IPS DF 19.7 (cell line): ENCODE measurements at places on chromosomes 6 and 20.

DNA sequence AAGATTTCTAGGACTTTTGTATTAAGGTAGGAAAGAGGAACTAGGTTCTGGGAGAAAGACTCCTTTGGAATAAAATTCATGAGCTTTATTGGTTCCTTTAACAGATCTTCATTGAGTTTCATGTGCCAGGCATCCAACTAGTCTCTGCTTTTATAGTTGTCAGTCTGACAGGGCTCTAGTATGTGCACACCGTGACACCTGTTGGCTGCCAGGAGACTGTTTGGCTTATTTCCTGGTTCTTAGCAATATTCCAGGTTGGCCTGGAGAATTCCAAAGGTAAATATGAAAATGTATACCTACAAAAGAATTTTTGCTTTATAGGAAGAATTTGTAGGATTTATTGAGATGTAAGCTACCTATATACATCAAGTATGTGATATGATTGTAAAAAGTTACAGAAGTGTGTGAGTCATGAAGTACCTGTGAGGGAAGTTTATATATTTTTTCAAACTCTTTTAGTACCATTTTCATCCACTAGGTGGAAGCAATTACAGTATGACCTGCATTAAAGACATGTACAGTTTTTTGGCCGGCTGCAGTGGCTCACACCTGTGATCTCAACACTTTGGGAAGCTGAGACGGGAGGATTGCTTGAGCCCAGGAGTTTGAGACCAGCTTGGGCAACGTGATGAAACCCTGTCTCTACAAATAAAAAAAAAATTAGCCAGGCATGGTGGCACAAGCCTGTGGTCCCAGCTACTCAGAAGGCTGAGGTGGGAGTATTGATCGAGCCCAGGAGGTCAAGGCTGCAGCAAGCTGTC, 35.2 kb downstream of the NDUFAF5 start:
- no peak for DNase-seq

DNA sequence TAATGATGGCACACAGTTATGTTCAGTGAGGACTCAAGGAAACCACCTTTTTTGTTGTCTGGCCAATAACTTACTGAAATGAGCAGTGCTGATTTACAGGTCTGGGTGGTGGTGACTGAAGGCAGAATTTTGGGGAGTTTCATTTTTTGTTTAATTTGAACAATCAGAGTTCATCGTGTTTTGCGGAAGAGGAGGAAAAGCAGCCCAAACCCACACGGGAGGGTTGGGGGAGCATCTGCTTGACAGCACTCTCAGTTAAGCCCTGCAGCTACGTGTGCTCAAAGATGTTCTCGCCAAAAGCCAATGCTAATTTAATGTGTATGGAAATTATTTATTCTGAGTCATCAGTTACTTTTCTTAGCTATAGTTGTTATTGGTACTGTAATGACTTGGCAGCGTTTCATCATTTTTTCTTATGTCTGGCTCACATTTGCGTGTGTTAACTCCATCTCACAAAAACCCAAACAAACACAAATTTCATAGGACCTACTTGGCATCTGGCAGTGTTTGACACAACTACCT, 89.2 kb downstream of the UST start:
- DNase-seq: no peak

DNA sequence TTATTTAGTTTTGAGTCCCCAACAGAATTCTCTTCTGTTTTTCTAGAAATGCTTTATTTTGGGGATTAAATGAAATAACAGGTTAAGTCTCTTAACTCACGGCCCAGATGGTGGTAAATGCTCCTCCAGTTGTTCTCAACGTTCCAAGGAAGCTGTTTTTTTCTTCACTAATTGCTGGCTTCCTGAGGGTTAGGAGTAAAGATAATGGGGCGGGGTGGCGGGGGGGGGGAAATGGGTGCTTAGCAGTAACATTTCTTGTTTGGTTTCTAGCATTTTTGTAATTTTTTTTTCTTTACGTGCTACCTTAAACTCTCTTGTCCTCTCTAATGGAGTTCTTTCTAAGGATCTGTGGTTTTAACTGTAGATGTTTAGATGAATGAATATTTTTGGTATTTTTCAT, 2.2 kb downstream of the SRSF3 start:
- DNase-seq: no peak

- no peak for DNase-seq
Observed at GRCh38 chr20:4490606-4491280, 231.0 kb upstream of the PRND start.

DNA sequence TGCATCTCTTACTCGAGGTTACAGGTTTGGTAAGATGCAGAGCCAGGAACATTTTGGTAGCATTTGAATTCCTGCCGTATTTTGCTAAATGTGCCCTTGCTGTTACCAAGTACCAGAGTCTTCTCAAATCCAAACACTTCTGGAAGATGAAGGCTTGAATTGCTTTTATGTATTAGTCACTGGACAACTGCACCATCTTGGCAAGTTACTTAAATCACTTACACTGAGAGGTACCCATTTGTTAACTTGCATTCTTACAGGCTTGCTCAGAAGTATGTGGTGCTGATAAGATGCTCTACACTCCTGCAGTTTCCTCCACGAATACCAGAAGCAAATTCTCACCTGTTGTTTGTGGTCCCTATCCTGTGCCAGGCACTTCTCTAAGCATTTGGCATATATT, 12.7 kb downstream of the IL22RA2 start:
- DNase-seq: no peak

DNA sequence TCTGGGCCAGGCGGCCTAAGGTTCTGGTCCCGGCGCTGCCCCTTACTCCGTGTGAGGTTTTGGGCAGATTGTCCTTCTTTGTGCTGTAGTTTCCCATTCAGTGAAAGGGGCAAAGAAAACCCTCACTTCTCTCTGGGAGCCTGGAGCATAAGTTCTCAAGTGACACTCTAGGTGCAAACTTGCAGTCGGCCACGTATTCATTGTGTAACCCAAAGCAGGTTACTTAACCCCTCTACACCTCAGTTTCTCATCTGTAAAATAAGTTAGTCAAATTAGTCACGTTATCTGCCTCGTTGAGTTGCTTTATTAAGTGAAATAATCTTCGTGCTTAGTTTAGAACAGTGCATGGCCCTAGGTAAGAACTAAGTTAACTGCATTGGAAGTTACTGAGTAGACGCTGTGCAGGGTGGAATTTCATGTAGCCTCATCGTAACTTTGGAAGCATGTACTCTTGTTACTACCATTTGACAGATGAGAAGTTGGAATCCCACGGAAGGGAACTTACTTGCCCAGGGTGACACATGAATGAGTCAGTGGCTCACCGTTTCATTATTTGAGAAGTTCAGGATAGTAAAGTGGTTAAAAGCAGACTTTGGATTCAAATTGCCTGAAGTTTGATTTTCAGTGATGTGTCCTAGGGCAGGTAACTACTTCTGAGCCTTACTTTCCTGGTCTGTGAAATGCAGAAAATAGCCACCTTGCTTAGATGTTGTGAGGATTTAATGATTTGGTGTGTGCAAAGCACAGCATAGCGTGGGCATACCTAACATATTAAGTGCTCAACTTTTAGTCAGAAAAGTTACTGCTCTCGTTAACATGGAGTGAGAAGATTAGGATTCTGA, 556 bp upstream of the MROH8 start:
- no peak for DNase-seq

GRCh38 chr6:128316258-128316929, 204.0 kb downstream of the PTPRK start:
- no peak for DNase-seq

- DNase-seq: no peak
Observed at GRCh38 chr6:108535114-108535742, 25.5 kb upstream of the FOXO3 start.

DNA sequence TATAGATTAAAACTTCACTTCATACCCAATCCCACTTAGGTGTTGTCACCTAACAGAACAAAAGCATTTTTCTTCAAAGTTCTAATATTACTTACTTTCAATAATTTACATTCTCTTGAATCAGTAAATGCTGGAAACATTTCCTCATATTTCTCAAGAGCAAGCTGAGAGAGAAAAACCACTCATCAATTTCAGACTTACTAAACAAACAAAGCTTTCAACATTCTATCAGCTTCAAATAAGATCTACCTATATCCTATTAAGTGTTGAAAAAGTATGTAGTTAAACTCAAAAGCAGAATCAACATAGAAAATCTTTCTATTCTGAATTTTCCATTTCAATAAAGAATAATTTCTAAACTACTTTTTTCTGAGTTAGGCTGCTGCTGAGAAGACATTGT, 17.8 kb downstream of the GZF1 start:
- no peak for DNase-seq

DNA sequence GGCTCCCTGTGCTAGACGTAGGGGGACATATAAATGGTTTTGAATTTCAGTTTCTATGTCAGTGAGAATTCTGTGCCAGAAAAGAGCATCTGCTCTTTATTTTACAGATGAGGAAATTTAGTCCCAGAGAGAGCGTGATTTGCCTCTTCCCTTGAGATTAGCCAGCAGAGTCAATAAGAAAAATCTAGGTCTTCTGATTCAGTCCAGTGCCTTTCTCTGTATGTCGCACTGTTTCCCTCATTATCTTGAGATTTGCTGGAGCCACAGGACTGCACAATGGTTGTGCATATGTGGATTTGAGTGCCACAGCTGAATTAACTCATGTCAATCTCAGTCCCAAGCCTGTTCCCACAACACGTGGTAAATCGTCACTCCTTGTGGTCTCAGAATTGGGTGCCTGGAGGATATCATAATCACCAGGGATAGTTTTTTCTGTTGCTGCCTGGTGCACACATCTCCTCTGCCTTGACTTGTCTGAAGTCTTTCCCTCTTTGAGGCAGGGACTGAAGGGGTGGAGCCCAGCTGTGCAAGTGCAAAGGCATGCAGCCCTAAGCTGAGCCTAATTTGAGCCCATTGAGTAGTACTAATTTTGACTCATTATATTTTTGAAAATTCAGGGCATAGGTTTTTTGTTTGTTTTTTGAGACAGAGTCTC, 276.7 kb downstream of the SOX4 start:
- no peak for DNase-seq

GRCh38 chr6:43295456-43295855, 2.6 kb upstream of the SLC22A7 start:
- DNase-seq: no peak

GRCh38 chr20:1232286-1233111, 6.7 kb downstream of the RAD21L1 start:
- DNase-seq: no peak

GRCh38 chr20:32438331-32438858, 80.3 kb downstream of the ASXL1 start:
- DNase-seq: no peak

GRCh38 chr20:16314748-16315159, 258.5 kb downstream of the KIF16B start:
- DNase-seq: no peak

- no peak for DNase-seq
Observed at GRCh38 chr6:122020588-122021264, 378.7 kb upstream of the HSF2 start.

GRCh38 chr6:168170841-168171601, 92.0 kb upstream of the FRMD1 start:
- DNase-seq: no peak

DNA sequence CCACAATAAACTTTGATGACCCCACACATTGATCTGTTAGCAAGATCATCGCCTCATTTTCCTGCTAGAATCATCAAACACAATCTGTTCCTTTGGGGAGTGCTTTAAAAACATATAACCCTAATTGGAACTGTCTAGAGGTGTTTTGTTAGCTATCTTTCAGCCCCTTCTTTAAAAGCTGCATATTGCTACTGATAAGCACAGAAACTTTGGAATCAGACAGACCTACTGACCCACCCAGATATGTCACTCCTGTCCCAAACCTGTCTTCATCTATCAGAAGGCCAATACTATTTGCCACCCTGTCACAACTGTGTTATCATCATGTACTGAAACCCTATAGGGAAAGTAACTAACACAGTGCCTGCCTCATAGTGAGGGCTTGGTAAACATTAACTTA, 172.4 kb upstream of the SASH1 start:
- DNase-seq: no peak

- no peak for DNase-seq
Observed at GRCh38 chr6:43628393-43629103, 516 bp downstream of the GTPBP2 start.

DNA sequence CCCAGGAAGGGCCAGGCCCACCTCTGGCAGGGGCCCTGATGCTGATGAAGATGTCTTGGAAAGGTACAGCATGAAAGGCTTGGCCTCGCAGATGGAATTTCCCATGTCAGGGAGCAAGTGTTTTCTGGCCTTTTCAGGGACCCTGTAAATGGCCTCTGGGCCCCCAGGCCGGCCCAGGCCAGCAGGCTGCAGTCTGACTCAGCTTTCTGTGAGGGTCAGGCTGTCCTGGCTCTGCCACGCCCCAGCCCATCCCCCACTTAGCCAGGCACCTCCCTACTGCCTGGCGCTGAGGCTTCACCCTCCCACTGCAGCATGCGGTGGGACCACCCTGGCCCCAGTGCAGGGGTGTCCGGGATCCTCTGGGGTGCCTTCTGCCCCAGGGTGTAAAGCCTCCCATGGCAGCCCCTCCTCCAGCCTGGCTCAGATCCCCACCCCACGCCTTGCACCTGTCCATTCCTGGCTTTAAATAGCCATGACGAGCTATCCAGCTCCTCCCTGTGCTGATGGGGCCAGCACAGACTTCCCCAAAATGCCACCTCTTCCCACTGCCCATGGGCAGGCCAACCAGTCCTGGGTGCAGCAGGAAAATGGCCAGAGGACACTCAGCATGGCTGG, 35.6 kb upstream of the GATA5 start:
- no peak for DNase-seq

DNA sequence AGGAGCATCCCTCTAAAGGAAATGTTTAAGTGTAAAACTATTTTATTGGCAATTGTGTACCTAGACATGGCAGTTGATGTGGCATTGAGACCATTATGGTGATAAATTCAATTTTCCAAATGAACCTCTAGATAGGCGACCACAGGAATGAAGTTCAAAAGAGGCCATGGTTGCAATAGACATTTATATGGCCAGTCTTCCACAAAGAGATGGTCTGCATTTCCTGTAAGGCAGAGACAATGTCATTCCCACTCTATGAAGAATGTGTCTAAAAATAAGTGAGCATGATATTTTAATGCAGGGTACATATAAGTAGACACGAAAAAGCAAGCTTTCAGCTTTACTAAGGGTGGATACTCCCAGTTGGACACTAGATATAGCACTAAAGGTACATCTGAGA, 40.9 kb downstream of the THEMIS start:
- no peak for DNase-seq

DNA sequence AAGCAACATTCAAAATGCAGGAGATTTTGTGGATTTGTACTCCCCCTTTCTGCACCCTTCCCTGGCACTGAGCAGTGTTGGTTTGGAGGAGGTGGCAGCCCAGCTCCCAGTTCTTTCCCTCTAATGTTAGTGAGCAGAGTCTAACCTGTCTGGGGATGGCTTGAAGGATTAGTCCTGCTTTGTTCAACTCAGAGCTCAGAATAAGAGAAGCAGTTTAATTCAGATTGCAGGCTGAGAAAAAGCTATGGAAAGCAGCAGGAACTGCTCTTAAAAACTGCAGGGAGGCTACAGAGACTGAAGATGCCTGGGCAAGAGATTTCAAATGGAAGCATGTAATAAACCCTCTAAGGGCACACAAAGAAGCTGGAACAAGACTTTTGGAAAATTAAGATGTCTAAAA, 223.4 kb upstream of the GGTLC1 start:
- DNase-seq: no peak

DNA sequence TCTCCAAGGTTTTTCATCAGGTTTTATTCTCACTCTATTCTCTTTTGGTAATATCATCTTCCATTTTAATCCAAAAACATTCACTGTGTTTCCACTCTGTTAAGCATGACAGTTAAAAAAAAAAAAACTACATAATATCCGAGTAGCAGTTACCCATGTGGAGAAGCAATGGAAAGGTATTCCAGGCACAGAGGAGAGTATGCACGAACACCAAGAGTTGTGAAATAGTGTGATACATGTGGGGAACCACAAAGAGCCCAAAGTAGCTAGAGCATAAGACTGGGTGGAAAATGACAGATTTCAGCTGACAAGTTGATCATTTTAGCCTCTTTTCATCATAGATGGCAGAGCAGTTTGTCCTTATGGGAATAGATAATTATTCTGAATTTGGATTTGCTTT, 19.9 kb upstream of the FBXL4 start:
- DNase-seq: no peak
